ENCODE measurements at places on chromosomes 3 and 15.

DNA sequence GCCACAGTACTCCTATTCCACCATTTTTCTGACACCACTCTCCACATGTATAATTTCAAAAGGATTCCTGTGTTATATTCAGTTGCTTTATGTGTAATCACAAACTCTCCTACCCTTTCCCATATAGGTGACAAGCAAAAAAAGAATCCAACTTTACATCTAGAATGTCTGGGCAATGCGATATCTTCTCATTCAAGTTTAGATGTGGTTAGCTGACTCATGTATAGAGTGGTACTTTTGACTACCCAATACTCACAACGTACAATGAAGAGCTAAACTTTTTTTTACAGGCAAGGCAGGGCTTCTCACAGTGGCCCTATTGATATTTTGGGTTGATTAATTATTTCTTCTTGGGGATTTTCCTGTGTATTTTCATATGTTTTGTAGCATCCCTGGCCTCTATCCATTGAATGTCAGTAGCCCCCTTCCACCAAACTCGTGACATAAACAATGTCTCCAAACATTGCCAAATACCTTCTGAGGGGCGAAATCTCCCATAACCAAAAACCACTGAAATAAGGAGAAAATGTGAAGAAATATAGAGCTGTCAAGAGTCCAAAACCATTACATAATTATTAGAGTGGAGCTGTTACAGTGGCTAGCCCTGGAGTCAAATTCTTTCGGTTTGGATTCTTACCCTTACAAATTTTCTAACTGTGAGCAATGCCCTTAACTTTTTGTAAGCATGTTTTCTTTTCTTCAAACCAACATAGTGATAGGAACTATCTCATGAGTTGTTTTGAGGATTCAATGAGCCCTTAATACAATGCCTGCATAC lies 342.6 kb downstream of the NSUN3 start:
- no peak for DNase-seq

- peak; percentile 50 for DNase-seq
These were observed 1.3 kb downstream of the GREM1 start for GRCh38 chr15:32718821-32719716.

GRCh38 chr15:96353930-96354730 lies 23.6 kb downstream of the NR2F2 start:
- no peak for DNase-seq

DNA sequence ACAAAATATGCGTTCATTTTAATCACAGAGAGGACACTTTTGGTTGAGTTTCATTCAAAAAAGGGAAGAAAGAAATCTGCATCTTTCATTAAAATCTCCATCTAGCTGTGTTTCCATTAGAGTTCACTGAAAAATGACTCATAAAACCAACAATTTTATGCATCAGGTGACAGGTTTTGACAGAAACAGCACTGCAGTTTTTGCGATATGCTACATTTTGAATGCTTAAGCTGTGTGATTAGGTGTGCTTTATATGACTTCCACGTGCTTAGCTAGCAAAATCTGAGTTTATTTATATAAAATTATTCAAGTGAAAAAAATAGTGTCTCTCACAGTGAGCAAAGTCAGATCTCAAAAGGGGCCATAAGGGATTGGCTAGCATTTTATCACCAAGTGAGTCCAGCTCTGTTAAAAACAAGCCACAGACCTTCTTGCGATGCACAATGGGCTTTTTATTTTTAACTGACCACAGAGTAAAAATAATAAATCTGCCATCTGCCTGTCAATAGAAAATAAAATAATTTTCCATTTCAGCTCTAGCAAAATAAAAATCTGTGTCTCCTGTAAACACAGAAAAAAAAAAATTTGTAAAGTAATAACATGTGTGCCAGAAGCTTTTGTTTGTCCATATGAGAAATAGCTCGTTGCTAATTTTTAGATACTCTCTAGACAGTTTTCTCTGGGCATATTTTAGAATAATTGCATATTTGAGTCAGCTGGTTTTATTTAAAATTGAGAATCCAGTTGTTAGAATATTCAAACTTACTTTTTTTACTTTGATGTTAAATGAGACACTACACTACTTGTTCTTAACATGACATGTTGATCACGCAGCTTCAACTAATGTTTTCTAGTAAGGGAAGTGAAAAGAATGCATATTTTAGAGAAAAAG lies 409.8 kb downstream of the ROBO2 start:
- no peak for DNase-seq

- no peak for DNase-seq
These were observed 143.4 kb downstream of the ANXA2 start for GRCh38 chr15:60254416-60254815.

DNA sequence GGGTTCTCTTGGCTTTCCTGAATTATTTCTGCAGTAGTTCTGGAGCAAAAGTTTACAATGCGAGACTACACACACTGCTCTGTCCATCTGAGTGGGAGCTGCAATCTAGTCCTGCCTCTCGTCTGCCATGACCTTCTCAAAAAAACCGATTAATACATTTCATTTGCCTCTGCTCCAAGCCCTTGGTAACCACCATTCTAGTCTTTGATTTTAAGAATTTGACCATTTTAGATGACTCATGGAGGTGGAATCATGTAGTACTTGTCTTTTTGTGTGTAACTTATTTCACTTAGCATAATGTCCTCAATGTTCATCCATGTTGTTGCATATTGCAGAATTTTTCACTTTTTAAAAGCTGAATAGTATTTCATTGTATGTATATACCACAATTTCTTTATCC lies 356.9 kb downstream of the SV2B start:
- DNase-seq, result no peak

- no peak for DNase-seq
These were observed 107.6 kb upstream of the SEMA6D start for GRCh38 chr15:47609693-47610092.

- no peak for DNase-seq
These were observed 142.6 kb downstream of the ZBTB20 start for GRCh38 chr3:115004201-115005140.

- DNase-seq, result peak; percentile 73
These were observed 168.0 kb upstream of the STT3B start for GRCh38 chr3:31364711-31365110.

DNA sequence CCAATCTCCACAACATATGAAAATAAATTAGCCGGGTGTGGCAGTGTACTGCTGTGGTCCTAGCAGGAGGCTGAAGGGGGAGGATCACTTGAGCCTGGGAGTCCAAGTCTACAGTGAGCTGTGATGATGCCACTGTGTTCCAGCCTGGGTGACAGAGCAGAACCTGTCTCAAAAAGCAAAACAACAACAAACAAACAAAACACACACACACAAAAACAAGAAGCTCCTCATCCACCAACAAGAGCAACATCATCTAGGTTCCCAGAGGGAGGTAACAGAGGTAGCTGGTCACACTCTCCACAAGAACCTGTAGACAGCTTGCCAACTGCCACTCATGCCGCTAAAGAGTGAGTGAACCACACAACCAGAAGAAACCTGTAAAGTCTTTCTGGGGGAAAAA lies 34.8 kb downstream of the PTPN9 start:
- no peak for DNase-seq

GRCh38 chr3:119184796-119185570 lies 11.6 kb downstream of the UPK1B start:
- peak; percentile 21 for DNase-seq

DNA sequence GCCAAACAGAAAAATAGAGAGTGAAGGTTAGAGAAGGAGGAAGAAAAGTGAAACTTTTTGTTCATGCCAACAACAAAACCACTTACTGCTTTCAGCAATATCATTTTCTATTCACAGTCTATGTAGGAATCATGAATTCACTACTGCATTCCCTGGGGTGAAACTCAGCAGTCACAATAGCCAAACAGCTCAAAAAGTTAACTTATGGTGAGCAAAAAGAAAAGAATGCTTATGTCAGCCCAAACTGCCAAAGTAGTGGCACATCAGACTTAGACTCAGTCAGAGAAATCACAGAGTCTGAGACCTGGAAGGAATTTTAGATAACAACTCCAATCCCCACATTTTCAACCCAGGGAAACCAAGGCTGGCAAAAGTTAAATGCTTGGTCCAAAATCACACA lies 238.7 kb upstream of the TMCO5A start:
- peak; percentile 19 for DNase-seq

GRCh38 chr3:7950890-7951289 lies 550.7 kb upstream of the LMCD1 start:
- DNase-seq, result no peak

GRCh38 chr3:100221159-100221558 lies 39.6 kb upstream of the TBC1D23 start:
- no peak for DNase-seq

- DNase-seq, result no peak
These were observed 10.7 kb downstream of the PCSK6 start for GRCh38 chr15:101478701-101479341.

DNA sequence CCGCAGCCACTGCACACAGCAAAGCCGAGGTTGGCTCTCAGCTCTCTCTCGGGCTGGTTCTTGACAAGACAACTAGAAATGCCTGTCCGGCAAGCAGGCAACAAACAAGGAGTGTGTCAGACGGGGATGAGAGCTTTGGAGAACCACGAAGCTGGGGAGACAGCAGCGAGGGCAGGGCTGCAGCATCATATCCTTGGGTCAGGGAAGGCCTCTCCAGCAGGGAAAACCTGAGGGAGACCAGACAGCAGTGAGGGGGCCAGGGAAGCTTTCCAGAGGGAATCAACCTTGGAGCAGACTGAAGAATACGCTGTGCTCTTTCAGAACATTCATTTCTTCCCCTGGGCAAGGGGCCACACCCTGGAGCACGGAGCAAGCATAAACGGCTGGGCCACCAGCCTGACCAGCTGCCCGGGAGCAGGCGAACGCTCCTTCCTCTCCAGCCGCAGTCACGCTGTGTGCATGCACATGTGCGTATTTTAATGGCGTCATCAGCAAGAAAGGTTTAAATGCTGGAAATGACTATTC lies 58.7 kb downstream of the CHSY1 start:
- no peak for DNase-seq

DNA sequence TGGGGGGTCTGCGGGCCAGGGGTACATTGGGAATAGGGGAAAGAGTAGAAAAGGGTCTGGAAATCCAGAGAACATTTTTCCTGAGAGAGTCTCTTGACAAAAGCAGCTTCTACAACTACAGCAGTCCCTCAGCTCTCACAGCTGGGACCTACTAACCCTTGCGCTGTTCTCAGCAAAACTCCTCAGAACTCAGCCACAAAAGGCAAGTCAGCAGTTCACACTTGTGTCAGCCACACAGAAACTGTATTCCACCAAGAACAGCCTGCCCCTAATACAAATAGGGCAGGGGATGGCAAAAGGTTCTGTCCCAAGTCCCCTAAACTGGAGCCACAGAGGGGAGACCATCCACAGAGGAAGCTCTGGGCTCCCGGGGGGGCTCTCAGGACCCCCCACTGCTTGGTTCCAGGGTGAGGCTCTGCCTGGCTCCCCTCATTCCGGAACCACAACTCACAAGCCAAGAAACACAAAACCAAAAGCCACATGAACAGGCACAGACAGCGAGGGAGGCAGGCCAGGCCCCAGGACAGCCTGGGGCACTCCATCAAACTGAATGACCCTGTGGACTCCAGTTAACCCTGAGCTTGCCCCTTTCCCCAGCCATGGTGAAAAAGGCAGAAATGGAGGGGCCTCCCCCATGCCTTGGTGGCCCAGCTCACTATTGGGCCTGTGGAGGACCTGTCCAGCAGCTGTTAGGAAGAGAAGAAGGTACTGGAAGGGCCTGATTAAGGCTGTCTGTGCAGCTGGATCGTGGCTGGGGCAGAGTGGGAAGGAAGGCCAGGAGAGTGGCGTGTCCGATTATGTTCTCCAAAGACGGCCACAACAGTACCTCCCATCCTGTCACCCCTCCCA lies 162.0 kb downstream of the CHSY1 start:
- DNase-seq, result no peak

GRCh38 chr3:150138824-150139223 lies 168.1 kb upstream of the PFN2 start:
- DNase-seq, result no peak

DNA sequence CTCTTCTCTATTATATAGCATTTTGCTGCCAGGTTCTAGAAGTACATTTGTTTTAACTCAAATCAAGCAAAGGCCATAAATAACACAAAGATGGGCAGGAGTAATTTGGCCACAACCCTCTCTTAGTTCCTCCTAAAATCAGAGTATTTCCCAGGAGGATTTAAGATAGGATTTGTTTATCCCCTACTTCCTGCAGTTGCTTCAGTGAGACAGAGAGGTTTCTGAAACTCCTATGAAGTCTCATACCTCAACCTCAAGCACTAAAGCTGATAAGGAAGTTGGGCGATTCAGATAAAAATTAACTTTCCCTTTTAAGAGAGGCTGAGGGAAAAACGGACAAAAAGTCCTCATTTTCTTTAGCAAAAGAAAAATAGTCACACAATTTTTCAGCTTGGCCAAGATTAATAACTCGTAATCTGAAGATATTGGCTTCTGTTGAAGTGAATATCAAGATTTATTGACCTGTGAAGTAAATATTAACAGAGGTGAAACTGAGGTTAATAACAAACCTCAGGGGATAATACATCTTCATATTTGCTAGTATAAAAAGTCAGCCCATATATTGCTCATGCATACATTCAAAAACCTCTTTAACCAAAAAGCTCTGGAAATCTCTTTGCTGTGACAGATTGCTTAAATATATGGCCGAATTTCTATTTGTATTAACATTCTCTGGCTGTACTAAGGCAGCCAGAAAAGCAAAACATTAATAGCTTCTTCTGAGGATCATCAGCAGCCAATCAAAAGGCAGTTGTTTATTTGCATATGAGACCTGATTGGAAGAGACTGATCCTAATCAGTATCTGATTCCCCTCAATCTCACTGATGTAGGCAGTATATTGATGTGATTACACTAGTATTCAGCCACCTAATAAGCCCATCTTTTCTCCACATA lies 90.6 kb upstream of the GADL1 start:
- no peak for DNase-seq

DNA sequence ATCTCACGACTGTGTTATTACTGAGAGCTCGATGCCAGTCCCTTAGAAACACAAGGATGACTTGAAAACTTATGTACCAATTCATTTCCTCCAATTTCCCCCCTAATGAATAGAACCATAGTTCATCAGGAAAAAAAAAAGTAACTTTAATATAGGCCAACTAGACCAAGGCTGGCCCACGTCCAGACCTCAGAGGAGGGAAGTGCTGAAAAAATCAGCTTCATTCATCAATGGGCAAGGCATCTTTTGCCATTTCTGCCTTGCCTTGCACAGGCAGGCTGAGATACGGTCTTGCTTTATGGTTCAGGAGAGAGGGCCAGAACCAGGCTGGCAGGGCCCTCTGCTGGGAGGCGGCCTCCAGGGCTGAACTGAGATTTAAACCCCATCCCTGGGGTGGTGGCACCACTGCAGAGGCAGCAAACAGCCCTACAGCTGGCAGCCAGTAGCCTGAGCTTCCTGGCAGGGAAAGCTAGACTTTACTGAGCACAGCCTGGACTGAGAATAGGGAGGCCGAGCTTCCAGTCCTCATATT lies 104.1 kb upstream of the TNFAIP8L3 start:
- DNase-seq, result no peak

- no peak for DNase-seq
These were observed 475.4 kb downstream of the AGBL1 start for GRCh38 chr15:86555098-86555497.

Measured in foreskin fibroblast (primary cell).